ENCODE measurements at places on chromosomes 5 and 9. TPM values are rescaled to one million over a fixed set of nuclear protein-coding genes. Genes with fewer than 3 reads are reported as not detected.

PCDHA11 gene
- 27.7 TPM for total RNA-seq

GSN gene
- 136 TPM for total RNA-seq

DNA sequence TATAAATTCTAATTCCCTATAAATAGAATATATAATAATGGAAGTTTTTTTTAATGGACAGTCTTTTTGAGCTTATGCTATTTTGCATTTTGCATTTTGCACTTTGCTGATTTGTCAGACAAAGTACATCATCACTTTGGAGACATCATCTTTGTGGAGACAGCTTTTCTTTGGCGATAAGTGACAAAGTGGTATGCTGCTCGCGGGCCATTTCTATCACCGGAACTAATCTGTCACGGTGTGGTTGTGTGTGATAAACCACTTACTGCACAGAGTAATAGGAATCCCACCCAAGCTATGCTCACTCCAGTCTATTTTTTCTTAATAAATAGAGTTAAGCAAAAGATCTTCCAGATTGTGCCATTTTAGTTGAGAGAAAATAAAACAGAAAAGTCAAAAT lies 133.1 kb downstream of the MACIR start:
- DNase-seq, result no peak

GRCh38 chr9:84101964-84102632 lies 121.5 kb downstream of the RMI1 start:
- DNase-seq, result no peak

GRCh38 chr5:179260324-179261070 lies 84.8 kb downstream of the ADAMTS2 start:
- no peak for DNase-seq

DNA sequence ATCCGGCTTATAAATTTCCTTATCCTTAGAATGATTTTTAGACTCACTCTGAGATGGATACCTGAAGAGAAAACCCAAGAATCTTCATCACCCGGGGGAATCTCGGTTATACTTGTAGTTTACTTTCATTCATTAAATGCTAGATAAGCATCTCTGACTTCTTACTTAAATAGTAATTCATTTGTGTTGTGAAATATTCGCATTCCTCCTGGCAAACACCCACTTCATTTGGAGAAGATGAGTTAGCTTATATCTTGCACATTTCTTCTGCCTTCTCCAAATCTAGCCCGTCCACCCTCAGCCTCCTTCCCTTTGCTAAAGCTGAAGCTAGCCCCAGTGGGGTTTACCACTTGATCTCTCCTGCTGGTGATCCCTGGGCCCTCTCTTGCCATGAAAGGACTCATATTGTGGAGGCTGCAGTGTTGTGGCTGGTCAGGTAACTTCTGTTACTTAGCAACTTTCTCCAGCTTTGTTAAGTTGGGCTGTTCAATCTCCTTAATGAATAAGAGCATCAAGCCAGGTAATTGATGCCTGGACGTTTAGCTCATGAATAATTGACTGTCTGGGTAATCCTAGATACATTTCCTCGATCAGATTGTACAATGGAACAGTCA lies 11.3 kb upstream of the POU4F3 start:
- DNase-seq, result no peak

- no peak for DNase-seq
Measured at GRCh38 chr5:148839960-148840359, 13.5 kb downstream of the ADRB2 start.

DNA sequence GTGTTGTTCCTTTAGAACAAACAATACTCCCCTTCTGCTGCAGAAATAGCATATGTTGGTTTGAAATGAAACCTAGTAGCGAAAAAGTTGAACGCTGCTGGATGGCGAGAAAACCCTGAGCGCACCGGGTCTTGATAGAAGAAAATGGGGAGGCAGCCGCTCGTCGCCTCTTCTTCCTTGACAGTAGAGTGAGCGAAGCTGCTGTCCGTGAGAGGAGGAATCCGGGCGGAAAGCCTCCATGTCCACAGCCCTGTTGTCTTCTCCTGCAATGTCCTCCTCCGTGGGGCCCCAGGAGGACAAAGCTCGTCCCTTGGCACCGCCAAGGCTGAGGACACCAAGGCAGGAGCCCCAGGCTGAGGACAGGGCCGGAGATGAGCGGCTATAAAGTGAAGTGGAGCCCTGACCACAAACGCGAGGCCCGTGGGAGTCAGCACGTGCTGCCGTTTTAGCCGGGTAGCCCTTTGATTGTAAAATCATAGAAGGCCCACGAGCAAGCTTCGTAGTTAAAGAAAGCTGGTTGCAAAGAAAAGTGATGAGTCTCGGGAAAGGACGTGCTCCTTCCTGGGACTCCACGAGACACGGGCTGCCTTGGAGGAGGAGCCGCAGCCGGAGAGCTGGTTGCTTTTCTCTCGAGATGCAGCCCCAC lies 35.6 kb downstream of the MRPL36 start:
- DNase-seq, result no peak

All from cerebellum (tissue), 4 donors.